CD8-positive, alpha-beta memory T cell (primary cell): ENCODE measurements at places on chromosomes 1 and 21. TPM values are rescaled to one million over a fixed set of nuclear protein-coding genes. Genes with fewer than 3 reads are reported as not detected.

DNA sequence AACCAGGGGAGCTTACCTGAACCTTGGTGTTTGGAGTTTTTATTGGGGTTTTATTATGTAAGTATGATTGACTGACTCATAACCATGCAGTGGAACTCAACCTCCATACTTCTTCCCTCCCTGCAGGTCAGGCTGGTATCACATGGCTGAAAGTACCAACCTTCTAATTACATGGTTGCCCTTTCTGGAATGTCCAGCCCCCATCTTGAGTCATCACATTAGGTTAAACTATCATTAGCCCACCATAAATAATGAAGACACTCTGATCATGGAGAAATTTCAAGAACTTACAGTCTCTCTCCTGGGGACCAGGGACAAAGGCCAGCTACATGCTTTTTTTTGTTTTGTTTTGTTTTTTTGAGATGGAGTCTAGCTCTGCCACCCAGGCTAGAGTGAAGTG is 19.2 kb upstream of the DPH5 start:
- no peak overlapping the region for H3K27ac ChIP-seq
- H3K4me1 ChIP-seq: no peaks in the 10 kb centered on the region
- H3K4me3 ChIP-seq: no peak overlapping the region
- H3K27me3 ChIP-seq: no peaks in the 10 kb centered on the region

TTC22 gene
- 2.8 TPM for total RNA-seq

GRCh38 chr1:239250353-239251035 is 135.9 kb upstream of the CHRM3 start:
- H3K4me3 ChIP-seq: no peak overlapping the region
- no peak for DNase-seq
- H3K27me3 ChIP-seq: no peaks in the 10 kb centered on the region
- H3K36me3 ChIP-seq: no peaks in the 10 kb centered on the region

CD244 gene
- 1.8 TPM for total RNA-seq

DNA sequence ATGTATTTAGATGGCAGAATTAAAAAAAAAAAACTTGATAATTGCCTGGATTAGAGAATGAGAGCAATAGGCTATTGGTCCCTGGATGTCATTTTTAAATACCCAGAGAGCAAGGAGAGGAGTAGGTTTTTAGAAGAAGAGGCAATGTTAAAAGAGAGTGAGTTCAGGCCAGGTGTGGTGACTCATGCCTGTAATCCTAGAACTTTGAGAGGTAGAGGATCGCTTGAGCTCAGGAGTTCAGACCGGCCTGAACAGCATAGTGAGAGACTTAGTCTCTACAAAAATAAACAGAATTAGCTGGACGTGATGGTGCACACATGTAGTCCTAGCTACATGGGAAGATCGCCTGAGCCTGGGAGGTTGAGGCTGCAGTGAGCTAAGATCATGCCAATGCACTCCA is 15.9 kb upstream of the MUTYH start:
- no peak overlapping the region for H3K27ac ChIP-seq
- no peak overlapping the region for H3K4me3 ChIP-seq
- no peak for DNase-seq
- H3K36me3 ChIP-seq: no peaks in the 10 kb centered on the region
